Naive B cell (primary cell): ENCODE measurements at places on chromosomes 12 and 14. TPM values are rescaled to one million over a fixed set of nuclear protein-coding genes. Genes with fewer than 3 reads are reported as not detected.

DNA sequence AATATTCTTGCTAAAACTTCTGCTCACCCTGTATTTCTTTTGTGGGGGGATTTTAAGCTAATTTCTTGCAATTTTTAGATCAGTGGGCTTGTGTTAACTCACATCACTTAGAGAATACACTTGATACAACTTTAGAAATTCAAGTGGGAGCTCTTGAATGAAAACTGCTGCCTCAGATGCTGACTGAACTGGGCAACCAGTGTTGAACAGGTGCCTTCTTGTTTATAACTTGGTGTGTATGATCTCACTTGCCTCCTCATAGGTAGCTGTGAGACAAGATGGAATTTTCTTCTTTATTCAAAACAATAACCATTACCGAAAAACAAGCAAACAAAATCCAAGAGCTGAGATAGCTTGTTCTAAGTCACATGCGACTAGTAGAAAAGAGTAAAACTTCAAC, 63.5 kb downstream of the FGD4 start:
- H3K4me1 ChIP-seq, result peaks cover 4% of the 10 kb centered on the region
- no peaks in the 10 kb centered on the region for H3K27me3 ChIP-seq
- no peak overlapping the region for H3K4me3 ChIP-seq
- no peaks in the 10 kb centered on the region for H3K36me3 ChIP-seq
- no peak for DNase-seq

DNA sequence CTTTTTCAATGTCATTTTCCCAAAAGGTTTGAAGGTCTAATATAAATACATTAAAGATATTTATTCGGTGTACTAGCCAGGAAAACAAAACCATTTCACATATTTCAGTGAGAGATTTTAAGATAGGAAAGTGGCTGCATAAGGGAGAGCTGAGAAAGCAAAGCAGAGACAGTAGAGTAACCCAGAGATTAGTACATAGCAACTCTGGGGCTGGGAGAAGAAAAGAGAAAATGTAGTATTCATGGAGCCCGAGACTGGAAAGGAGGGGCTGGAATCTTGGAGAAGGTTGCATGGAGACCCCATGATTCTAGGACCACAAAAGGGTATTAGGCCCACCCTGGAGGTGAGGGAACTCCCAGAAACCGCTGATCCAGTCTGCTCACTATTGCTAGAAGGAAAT, 236.9 kb downstream of the PAWR start:
- no peak for DNase-seq
- H3K4me1 ChIP-seq, result no peaks in the 10 kb centered on the region
- H3K4me3 ChIP-seq, result no peak overlapping the region
- H3K27ac ChIP-seq, result no peak overlapping the region
- H3K36me3 ChIP-seq, result no peaks in the 10 kb centered on the region

DNA sequence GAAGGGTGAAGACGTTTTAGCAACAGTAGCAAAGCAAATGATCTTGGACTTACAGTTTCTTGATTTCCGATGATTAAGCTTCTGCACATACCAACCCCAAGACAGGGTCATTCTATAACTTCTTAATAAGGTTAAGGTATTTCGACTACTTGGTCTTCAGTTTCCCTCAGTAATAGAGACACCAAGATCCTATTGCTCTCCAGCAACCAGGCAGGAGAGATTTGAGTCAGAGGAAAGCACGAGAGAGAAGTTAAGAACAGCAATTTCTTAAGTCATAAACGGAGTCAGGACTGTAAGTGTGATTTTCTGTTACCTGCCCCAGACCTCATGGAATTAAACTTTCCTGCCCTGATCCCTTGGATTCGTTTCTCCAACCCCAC, 215.6 kb downstream of the TTC8 start:
- no peak for DNase-seq
- peaks cover 51% of the 10 kb centered on the region for H3K27me3 ChIP-seq
- H3K4me1 ChIP-seq, result peaks cover 15% of the 10 kb centered on the region
- H3K27ac ChIP-seq, result no peak overlapping the region
- H3K36me3 ChIP-seq, result no peaks in the 10 kb centered on the region
- peak overlapping the region; percentile 89 for H3K4me3 ChIP-seq

GRCh38 chr12:51401020-51401419, 9.8 kb upstream of the GALNT6 start:
- H3K4me1 ChIP-seq, result peaks cover 32% of the 10 kb centered on the region
- H3K27me3 ChIP-seq, result no peaks in the 10 kb centered on the region
- no peaks in the 10 kb centered on the region for H3K36me3 ChIP-seq

GRCh38 chr12:25694072-25694471, 141.0 kb upstream of the LMNTD1 start:
- H3K27me3 ChIP-seq, result no peaks in the 10 kb centered on the region
- H3K4me3 ChIP-seq, result no peak overlapping the region
- no peak for DNase-seq
- H3K36me3 ChIP-seq, result no peaks in the 10 kb centered on the region

- DNase-seq, result no peak
- H3K27me3 ChIP-seq, result peaks cover 4% of the 10 kb centered on the region
- H3K36me3 ChIP-seq, result no peaks in the 10 kb centered on the region
- no peaks in the 10 kb centered on the region for H3K4me1 ChIP-seq
- no peak overlapping the region for H3K27ac ChIP-seq
These were observed 190.7 kb downstream of the NEDD1 start for GRCh38 chr12:97097734-97098133.

GRCh38 chr12:9648701-9649531, 20.6 kb upstream of the CLEC2D start:
- peak; percentile 19 for DNase-seq
- peak overlapping the region; percentile 94 for H3K27ac ChIP-seq
- no peaks in the 10 kb centered on the region for H3K27me3 ChIP-seq
- peaks cover 37% of the 10 kb centered on the region for H3K4me1 ChIP-seq
- peak overlapping the region; percentile 99 for H3K4me3 ChIP-seq

DNA sequence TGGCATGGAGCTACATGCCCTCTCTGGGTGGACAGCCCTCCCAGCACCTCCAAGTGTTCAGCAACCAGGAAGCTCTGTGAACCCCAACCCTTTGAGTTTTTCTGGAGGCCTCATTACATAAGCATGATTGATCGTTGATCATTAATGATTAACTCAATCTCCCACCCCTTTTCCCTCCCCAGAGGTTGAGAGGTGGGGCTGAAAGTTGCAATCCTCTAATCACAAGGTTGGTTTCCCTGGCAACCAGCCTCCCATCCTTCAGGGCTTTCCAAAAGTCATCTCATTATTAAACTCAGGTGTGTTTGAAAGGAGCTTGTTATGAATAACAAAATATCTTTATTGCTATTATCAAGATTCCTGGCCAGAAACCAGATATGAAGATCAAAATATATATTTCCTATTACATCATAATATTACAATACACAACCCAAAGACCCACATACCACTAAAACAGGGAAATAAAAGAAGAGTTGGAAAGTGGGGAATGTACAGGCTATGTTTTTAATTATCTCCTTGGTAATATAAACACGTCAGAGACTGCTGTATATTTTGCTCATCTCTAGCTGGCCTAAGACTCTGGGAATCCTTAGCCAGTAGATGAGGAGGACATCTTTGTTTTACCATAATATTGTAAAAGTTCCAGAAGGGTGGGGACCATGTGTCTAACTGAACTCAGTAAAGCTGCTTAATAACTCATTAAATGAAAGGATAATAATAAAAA, 73.6 kb downstream of the SSPN start:
- no peak overlapping the region for H3K27ac ChIP-seq
- no peaks in the 10 kb centered on the region for H3K36me3 ChIP-seq
- no peak overlapping the region for H3K4me3 ChIP-seq
- no peaks in the 10 kb centered on the region for H3K4me1 ChIP-seq
- H3K27me3 ChIP-seq, result no peaks in the 10 kb centered on the region

DNA sequence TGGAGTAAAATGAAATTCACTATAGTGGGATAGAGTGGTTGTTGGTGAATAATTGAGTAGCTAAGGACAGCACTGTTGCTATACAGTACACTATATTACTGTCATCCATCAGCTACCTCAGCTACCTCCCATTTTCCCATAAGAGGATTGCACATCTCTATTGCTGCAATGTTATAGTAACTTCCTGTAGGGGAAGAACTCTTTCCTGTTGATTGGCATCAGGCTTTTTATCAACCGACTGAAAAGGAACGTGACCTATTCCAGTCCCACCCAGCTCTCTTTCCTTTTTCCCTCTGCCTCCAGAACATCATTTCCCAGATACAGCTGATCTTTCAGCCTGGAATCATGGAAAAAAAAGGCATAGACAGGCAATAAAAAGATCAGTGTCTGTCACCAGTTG, 117.4 kb downstream of the ADAMTS20 start:
- H3K27me3 ChIP-seq, result no peaks in the 10 kb centered on the region
- no peaks in the 10 kb centered on the region for H3K36me3 ChIP-seq
- no peaks in the 10 kb centered on the region for H3K4me1 ChIP-seq
- no peak for DNase-seq

DNA sequence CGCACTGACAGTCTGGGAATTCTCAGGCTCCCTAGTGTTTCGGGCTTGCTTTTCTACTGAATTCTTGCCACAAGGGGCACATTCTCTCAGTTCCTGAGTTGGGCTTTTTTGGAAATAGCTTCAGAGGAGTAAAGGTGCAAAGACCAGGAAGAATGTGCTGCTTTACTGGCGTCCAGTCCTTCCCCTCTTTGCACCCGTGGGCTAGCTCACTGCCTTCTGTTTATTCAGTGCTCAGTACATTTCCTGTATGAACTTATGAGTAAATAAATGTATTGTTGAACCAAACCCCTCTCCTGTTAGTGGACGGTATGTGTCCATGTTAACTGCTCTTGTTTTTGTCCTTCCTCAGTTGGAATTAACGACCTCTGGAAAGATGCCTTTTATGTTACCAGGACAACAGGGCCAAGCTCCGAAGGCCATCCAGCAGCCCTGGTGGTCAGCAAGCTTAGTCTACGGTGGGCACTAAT, 24.0 kb downstream of the GSG1 start:
- no peak for DNase-seq
- H3K27ac ChIP-seq, result no peak overlapping the region
- H3K36me3 ChIP-seq, result peaks cover 15% of the 10 kb centered on the region
- no peaks in the 10 kb centered on the region for H3K4me1 ChIP-seq

GRCh38 chr12:71594214-71594948, 69.3 kb downstream of the ZFC3H1 start:
- H3K4me1 ChIP-seq, result no peaks in the 10 kb centered on the region
- no peaks in the 10 kb centered on the region for H3K36me3 ChIP-seq
- H3K27me3 ChIP-seq, result peaks cover 33% of the 10 kb centered on the region
- H3K4me3 ChIP-seq, result no peak overlapping the region
- no peak for DNase-seq

GRCh38 chr14:100536721-100537445, 50.3 kb downstream of the BEGAIN start:
- no peak for DNase-seq
- no peaks in the 10 kb centered on the region for H3K27me3 ChIP-seq
- no peak overlapping the region for H3K27ac ChIP-seq
- no peak overlapping the region for H3K4me3 ChIP-seq

DNA sequence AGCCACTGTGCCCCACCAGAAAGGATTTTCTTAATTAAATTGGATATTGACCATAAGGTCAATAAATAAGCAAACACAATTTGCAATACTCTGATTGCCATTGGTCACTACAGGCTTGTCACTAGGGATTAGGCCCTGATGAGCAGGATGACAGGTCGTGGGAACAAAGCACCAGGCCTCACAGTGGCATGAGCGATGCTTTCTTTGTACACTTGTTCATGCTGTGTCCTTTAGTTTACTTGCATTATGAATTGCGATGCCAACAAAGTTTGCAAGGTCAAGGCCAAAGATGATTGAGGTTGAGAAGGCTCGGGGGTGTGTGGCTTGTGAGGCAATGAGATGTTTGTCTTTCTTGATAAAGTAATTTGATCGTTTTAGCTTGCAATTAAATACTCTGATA, 136.0 kb downstream of the TTC8 start:
- H3K4me1 ChIP-seq, result no peaks in the 10 kb centered on the region
- no peak for DNase-seq
- H3K4me3 ChIP-seq, result no peak overlapping the region
- H3K27ac ChIP-seq, result no peak overlapping the region
- H3K36me3 ChIP-seq, result no peaks in the 10 kb centered on the region

DNA sequence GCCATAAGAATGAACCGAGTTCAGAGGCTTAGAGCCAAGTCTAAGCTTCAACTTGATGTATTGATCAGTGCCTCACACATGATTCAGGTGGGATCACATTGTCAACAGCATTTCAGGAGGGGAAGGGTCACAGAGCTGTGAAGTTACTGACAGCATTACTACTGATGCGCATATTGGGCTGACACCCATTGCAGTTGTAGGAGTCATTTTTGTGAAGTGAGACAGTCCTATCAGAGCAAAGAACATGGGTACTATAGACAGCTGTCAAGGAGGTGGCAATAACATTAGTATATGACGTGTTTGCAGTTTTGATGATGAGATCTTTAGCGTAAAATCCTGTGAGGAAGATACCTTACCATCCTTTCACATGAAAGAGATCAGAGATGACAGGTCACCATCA, 206.0 kb upstream of the RBM19 start:
- no peak for DNase-seq
- no peak overlapping the region for H3K4me3 ChIP-seq
- peaks cover 13% of the 10 kb centered on the region for H3K27me3 ChIP-seq
- no peaks in the 10 kb centered on the region for H3K4me1 ChIP-seq
- H3K36me3 ChIP-seq, result no peaks in the 10 kb centered on the region
- H3K27ac ChIP-seq, result no peak overlapping the region

DNA sequence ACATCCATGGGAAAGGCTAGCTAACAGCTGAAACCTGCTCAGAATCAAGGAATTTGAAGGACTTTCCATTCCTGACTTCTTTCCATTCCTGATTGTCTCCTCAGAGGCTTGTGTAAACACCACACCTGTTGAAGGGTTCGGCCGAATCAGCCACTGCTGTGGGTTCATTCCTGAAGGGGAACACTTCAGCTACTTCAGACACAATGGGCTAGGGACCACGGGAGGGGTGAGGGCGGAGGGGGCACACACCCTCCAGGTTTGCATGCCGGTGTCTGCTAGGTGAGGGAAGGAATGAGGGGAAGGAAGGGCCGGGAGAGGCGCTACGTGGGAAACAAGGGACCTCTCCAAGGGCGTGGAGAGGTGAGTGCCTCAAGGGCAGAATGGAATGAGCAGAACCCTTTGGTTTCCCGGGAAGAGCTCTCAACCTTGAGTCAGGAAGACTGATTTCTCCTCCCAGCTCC, 1.3 kb downstream of the GPRC5A start:
- no peaks in the 10 kb centered on the region for H3K36me3 ChIP-seq
- H3K4me1 ChIP-seq, result peaks cover 8% of the 10 kb centered on the region
- peaks cover 26% of the 10 kb centered on the region for H3K27me3 ChIP-seq
- no peak for DNase-seq

The POTEG gene
- polyA plus RNA-seq, result not detected

The SSTR1 gene
- polyA plus RNA-seq, result not detected

The SERPINA6 gene
- not detected for polyA plus RNA-seq

The AGAP2 gene
- polyA plus RNA-seq, result 2.2 TPM
